NCI-H1417 treated with DMSO at 0.1 percent for 48 hours (cell line): ENCODE measurements at places on chromosomes 2 and 18.
A peak's percentile ranks its signal among the peaks of the same experiment; 100 is the strongest.

GRCh38 chr2:107466241-107466640, 360.5 kb upstream of the RGPD4 start:
- DNase-seq, result no peak

DNA sequence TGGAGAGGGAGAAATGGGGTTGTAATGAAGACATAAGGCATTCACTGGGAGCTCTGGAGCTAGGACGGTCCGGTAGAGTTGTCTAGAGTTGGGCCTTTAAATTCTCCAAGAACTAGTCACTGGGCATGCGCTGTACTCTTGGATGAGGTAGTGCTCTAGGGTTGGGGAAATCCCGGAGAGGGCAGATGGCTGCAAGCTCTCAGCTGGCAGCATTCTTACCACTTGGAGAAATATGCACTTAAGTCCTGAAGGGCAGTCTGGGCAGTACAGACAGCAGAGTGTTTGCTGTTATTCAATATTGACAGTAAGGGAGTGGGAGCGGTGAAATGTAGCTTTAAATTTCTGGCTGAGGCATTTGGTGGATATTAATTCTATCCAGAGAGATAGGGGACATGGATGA, 214.6 kb downstream of the RDH14 start:
- no peak for DNase-seq

- no peak for DNase-seq
Observed at GRCh38 chr18:49848115-49848514, 34.8 kb upstream of the ACAA2 start.

GRCh38 chr2:71857636-71858035, 290.0 kb downstream of the CYP26B1 start:
- no peak for DNase-seq

- DNase-seq, result no peak
Observed at GRCh38 chr2:200873560-200873959, 9.1 kb upstream of the CLK1 start.

DNA sequence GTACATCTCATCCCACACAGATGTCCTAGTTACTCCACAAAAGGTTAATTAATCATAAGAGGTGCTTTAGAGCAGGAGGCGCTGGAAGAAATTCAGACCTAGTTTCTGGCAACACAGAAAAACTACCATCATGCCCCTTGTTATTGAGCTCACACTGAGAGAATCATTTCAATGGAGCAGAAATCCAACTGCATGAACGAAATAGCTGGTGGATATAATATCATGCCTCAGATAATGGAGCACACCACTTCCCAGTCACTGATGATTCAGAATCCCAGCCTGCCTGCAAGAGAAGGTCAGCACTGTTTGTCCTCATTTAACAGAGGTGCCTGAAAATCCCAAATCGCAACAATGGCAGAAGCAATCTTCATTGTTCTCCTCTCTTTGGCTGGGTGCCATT, 125.8 kb upstream of the CREB1 start:
- DNase-seq, result no peak

GRCh38 chr2:64029116-64029665, 10.0 kb upstream of the VPS54 start:
- DNase-seq, result peak; percentile 86

GRCh38 chr2:3463186-3463835, 56.0 kb downstream of the ADI1 start:
- no peak for DNase-seq
